Karpas-422 (cell line): ENCODE measurements at places on chromosomes 1 and 21. TPM values are rescaled to one million over a fixed set of nuclear protein-coding genes. Genes with fewer than 3 reads are reported as not detected.

DNA sequence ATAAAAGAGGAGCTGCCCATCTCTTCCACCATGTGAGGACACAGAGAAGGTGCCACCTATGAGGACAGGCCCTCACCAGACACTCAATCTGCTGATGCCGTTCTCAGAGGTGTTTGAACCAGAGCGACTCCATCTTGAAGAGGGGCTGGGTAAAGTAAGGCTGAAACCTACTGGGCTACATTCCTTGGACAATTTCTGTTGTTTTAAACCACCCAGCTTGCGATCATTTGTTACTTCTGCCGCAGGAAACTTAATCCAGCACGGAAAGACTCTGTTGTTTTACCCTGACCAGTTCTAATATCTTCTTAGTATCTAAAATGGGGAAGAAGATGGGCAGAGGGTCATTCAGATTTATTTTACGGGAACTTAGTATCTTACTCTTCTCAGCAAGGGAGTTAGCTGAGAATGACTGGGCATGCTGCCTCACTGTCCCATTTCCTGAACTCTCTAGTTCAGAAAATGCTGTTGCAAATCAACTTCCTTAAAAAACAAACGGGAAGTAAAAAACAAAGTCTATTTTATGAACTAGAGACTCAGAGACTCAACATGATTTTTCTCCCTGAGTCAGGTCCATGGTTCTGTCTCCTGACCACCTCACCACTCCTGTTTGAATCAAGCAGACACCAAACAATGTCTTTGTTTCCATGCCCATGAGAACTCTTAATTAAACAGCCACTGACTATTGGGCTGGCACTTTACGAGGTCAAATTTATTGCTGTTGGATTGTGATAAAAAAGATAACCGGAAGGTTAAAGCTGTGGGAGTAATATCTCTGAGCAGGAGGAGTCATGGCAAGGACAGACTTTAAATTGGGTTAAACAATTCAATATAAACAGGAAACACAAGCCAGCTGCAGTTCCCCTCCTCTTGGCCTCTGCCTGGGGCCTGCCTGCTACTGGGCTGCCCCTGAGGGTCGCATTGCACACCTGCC is 23.8 kb upstream of the IFNAR1 start:
- no peak for DNase-seq
- H3K27me3 ChIP-seq: no peaks in the 10 kb centered on the region
- H3K4me1 ChIP-seq: peaks cover 36% of the 10 kb centered on the region
- no peak overlapping the region for H3K27ac ChIP-seq

GRCh38 chr21:41600116-41600515 is 92.2 kb upstream of the TMPRSS2 start:
- H3K27me3 ChIP-seq: no peaks in the 10 kb centered on the region
- no peak overlapping the region for H3K27ac ChIP-seq
- no peaks in the 10 kb centered on the region for H3K36me3 ChIP-seq

GRCh38 chr1:231481289-231481688 is 47.2 kb upstream of the TSNAX start:
- H3K27me3 ChIP-seq: no peaks in the 10 kb centered on the region
- no peaks in the 10 kb centered on the region for H3K4me1 ChIP-seq
- DNase-seq: no peak
- H3K27ac ChIP-seq: no peak overlapping the region

- no peak overlapping the region for H3K27ac ChIP-seq
- H3K36me3 ChIP-seq: no peaks in the 10 kb centered on the region
These were observed 273.0 kb downstream of the LTN1 start for GRCh38 chr21:28719723-28720122.

DNA sequence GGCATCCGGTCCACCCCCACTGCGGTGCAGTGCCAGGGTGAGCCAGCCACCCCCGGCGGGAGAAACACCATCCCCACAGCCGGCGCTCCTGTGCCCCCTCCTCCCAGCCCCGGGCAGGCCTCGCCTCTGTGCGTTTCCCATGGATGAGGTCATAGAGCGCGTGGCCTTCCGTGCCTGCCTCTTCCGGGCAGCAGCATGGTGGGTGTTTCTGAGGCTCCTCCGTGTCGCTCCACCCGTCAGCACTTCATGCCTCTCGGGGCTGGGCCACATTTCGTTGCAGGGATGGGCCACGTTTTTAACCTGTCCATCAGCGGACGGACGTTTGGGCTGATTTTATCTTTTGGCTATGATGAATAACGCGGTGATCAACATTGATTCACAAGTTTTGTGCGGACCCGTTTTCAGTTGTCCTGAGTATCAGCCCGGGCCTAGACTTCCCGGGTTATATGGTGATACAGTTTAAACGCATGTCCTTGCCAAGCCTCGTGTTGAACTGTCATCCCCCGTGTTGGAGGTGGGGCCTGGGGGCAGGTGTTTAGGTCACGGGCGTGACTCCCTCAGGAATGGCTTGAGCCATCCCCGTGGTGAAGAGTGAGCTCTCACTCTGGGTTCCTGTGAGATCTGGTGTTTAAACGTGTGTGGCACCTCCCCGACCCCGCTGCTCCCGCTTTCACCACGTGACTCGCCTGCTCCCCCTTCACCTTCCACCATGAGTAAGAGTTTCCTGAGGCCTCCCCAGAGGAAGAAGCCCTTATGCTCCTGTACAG is 64.8 kb downstream of the SLX9 start:
- H3K27ac ChIP-seq: no peak overlapping the region
- no peaks in the 10 kb centered on the region for H3K27me3 ChIP-seq
- no peak overlapping the region for H3K4me3 ChIP-seq

- peaks cover 66% of the 10 kb centered on the region for H3K4me1 ChIP-seq
- H3K4me3 ChIP-seq: peak overlapping the region; percentile 96
- peak overlapping the region; percentile 54 for H3K27ac ChIP-seq
- DNase-seq: no peak
- H3K36me3 ChIP-seq: no peaks in the 10 kb centered on the region
These were observed 2.2 kb downstream of the TTC3 start for GRCh38 chr21:37075214-37075770.

DNA sequence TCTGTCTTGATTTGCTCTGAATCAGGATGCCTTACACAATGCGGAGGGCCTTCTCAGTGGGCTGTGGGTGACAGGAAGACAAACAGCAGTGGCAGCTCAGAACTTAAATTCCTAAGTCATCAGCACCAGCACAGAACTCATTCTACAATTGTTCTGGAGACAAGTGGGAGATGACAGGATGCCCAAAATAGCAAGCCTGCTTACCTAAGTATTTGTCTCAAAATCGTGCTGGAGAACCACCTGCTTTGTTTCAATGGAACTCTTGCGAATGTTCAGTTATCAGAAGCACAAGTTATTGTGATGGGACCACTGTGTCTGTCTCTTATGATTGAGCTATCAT is 76.1 kb downstream of the VCAM1 start:
- H3K4me3 ChIP-seq: no peak overlapping the region
- no peaks in the 10 kb centered on the region for H3K4me1 ChIP-seq
- no peak for DNase-seq
- H3K36me3 ChIP-seq: no peaks in the 10 kb centered on the region
- H3K27ac ChIP-seq: no peak overlapping the region
- no peaks in the 10 kb centered on the region for H3K27me3 ChIP-seq

DNA sequence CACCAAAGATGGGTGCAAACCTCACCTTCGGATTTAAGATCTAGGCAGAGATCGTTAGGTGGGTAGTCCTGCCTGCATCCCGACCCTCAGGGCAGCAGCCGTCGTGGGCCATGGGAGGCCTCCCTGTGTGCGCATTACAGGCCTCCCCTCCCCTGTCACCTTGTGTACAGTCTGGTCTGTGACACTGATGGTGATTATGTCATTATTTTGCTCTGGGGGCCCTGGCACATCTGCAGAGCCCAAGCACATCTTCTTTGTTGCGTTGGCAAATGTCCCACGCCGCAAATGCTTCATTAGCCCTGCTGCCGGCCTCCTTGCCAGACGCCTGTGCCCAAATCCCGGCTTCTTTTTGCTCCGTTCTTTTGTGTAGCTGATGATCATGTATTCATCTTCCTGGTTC is 31.7 kb downstream of the PROX1 start:
- H3K4me3 ChIP-seq: no peak overlapping the region
- no peak for DNase-seq
- H3K36me3 ChIP-seq: no peaks in the 10 kb centered on the region
- H3K4me1 ChIP-seq: no peaks in the 10 kb centered on the region
- no peak overlapping the region for H3K27ac ChIP-seq

LCA5L gene
- total RNA-seq: 0.25 TPM in 1 of 2 replicates, not detected in the other

AMIGO1 gene
- 0.37 and 1.1 TPM in 2 replicates for total RNA-seq

GADD45A gene
- total RNA-seq: 6.5 and 13.3 TPM in 2 replicates

OR2M4 gene
- not detected in 2 replicates for total RNA-seq

TRIM45 gene
- not detected in 2 replicates for total RNA-seq

BEST4 gene
- total RNA-seq: 1.0 and 1.3 TPM in 2 replicates

HES3 gene
- not detected in 2 replicates for total RNA-seq
